ENCODE measurements at places on chromosomes 7 and 10. TPM values are rescaled to one million over a fixed set of nuclear protein-coding genes. Genes with fewer than 3 reads are reported as not detected.

TBC1D12 gene
- 5.9 TPM for total RNA-seq

GDF2 gene
- not detected for total RNA-seq

TMEM196 gene
- total RNA-seq, result not detected

FAM25A gene
- total RNA-seq, result not detected

LSM5 gene
- total RNA-seq, result 80.8 TPM

ATRNL1 gene
- total RNA-seq, result 0.12 TPM

PCGF6 gene
- 11.0 TPM for total RNA-seq

NUTM2E gene
- 0.26 TPM for total RNA-seq

MPLKIP gene
- 37.2 TPM for total RNA-seq

COL28A1 gene
- 0.85 TPM for total RNA-seq

RSU1 gene
- 100.0 TPM for total RNA-seq

KCNK18 gene
- total RNA-seq, result not detected

TMEM229A gene
- not detected for total RNA-seq

EGFR gene
- total RNA-seq, result 94.9 TPM

GPR22 gene
- not detected for total RNA-seq

C10orf90 gene
- total RNA-seq, result 3.8 TPM

ELAPOR2 gene
- total RNA-seq, result 0.14 TPM

FAM24B gene
- total RNA-seq, result 12.1 TPM

AKR1D1 gene
- 0.08 TPM for total RNA-seq

ACSM6 gene
- not detected for total RNA-seq

LDB3 gene
- 0.18 TPM for total RNA-seq

AGMO gene
- 0.92 TPM for total RNA-seq

SPRN gene
- total RNA-seq, result 0.33 TPM

DDX50 gene
- 36.4 TPM for total RNA-seq

CLEC2L gene
- not detected for total RNA-seq

MSMB gene
- total RNA-seq, result not detected

LRRN3 gene
- 0.02 TPM for total RNA-seq
